NCI-H1930 (cell line): ENCODE measurements at places on chromosomes 3 and 15.

DNA sequence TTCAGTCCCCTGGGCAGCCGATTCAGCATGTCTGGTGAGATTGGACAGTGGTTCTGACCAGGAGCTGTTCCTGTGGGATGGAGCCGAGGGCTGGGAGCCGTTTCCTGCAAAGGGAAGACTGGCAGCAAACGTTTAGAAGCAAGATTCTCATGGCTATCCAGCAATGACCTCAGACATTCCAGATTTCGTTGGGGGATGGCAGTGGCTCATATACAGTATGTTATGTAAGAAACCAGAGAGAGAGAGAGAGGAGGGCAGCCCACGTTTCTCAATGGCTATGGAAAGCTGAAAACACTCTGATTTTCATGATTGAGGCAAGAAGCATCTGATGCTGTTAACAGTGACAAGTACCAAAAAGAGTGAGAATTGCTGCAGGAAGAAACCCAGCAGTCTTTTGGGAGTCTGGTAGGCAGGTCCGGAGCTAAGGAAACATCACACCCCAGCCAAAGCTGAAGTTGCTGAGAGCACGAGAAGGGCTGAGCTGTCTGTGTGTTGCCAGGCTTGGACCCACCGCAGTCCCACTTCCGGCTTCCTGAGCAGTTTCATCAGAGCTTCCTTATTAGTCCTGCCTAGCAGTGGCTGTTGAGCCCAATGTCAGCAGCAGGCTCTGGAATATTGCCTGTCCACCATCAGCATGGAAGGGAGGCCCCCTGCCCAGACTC, 25.6 kb upstream of the VPS8 start:
- no peak for DNase-seq

- no peak for DNase-seq
Observed at GRCh38 chr15:92294759-92295158, 98.9 kb upstream of the ST8SIA2 start.

- no peak for DNase-seq
Observed at GRCh38 chr3:80244390-80244789, 476.6 kb upstream of the ROBO1 start.

DNA sequence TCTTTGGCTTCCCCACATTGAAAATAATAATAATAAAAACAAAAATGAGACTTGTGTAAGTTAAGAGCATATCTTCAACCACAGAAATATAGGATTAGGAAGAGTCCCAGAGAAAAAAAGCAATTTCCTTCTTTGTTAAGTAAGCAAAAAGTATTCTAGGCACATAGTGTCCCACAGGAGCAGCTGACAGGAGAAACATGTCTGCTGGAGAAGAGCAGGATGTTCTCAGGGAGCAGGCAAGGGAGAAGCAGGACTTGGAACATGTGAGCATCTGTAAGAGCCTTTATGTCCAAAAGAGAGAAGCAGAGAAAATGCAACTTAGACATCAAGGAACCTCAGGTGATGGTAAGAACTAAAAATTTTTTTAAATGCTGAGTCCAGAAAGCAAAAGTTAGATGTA, 39.0 kb downstream of the TTC23 start:
- DNase-seq, result no peak

DNA sequence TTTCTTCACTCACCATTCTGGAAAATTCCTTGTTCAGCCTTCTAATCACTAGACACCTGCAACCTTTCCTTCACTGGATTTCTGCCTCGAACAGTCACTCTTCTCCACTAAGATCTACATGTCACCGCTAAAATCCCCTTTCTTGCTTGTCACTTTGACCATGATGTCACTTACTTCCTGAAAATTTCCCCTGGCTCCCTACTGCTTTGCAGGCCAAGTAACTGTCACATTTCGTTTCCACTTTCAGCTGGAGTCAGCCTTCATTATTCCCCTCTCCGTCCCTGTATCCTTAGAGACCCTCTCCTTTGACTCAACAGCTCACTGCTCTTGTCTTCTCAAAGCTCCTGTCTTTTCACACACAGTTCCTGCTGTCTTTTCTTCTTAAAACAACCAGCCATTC, 15.9 kb downstream of the CHL1 start:
- no peak for DNase-seq

DNA sequence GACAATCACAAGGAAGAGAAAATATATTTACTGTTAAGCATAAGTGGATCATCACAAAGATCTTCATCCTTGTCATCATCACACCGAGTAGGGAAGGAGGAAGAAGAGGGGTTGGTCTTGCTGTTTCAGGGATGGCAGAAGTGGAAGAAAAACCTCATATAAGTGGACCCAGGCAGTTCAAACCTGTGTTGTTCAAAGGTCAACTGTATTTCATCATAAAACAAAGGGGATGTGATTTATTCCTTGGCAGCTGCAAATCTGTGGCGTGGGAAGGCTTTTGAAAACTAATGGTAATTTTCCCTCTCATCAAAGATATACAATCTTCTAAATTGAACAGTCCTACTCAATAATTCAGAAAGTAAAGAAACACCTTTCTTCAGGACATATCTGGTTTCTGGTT, 129.9 kb upstream of the ABI3BP start:
- no peak for DNase-seq

DNA sequence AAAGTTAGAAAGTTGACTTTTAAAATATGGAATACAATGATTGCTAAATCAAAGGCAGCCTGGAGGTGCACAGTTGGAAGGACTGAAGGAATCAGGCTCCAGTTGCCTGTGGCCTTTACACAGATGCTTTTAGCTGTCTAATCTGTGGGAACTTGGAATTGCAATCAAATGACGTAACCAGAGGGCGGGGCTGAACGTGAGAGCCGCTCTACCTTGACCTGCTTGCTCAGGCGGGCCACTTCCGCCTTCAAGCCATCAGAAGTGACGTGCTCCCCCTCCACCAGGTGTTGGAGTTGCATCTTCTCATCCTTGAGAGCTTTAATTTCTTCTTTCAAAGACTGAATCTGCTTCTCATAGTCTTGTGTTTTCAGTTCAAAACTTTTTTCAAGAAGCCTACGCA, 37.7 kb upstream of the GNB5 start:
- DNase-seq, result no peak

GRCh38 chr15:75069301-75069925, 46.0 kb downstream of the PPCDC start:
- no peak for DNase-seq

GRCh38 chr3:180590396-180590795, 11.6 kb upstream of the TTC14 start:
- no peak for DNase-seq

- no peak for DNase-seq
Observed at GRCh38 chr3:120125992-120126391, 31.7 kb upstream of the GSK3B start.

GRCh38 chr3:122755491-122755890, 38.1 kb downstream of the HSPBAP1 start:
- DNase-seq, result no peak

GRCh38 chr3:171677706-171678105, 132.6 kb downstream of the PLD1 start:
- no peak for DNase-seq

- DNase-seq, result no peak
Observed at GRCh38 chr15:66007663-66008262, 138.5 kb downstream of the RAB11A start.

- DNase-seq, result no peak
Observed at GRCh38 chr3:110493438-110494092, 578.1 kb upstream of the NECTIN3 start.

DNA sequence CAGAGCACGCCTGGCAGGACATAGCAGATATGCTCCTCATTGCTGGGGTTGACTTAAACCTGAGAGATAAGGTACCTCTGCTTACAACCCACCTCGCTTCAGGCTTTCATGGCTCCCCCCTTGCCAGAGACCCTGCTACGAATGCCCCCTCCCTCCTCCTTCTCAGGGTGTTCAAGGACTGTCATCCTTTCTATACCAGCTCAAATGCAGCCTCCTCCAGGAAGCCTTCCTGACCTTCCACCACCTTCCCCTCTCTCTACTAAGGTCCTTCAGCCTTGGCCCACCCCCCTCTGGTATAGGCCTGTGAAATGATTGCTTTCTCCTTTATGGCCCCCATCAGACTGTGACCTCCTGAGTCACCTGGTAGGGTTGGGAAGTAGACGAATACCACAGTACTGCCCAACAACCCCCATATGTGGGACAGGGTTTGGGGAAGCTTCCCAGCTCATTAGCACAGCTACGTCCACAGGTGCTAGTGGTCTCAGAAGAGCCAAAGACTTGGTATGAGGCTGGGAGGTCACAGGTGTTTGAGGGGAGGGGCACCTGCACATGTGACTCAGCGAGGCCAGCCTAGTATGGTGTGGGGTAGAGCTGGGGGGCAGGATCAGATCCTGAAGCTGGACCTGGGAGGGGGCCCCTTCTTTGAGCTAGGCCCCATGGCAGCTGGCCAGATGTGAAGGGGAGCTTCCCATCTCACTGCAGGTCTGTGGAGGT, 32.0 kb downstream of the ANKDD1A start:
- no peak for DNase-seq
